ENCODE measurements at places on chromosomes 1 and 21. TPM values are rescaled to one million over a fixed set of nuclear protein-coding genes. Genes with fewer than 3 reads are reported as not detected.
A peak's percentile ranks its signal among the peaks of the same experiment; 100 is the strongest.

DNA sequence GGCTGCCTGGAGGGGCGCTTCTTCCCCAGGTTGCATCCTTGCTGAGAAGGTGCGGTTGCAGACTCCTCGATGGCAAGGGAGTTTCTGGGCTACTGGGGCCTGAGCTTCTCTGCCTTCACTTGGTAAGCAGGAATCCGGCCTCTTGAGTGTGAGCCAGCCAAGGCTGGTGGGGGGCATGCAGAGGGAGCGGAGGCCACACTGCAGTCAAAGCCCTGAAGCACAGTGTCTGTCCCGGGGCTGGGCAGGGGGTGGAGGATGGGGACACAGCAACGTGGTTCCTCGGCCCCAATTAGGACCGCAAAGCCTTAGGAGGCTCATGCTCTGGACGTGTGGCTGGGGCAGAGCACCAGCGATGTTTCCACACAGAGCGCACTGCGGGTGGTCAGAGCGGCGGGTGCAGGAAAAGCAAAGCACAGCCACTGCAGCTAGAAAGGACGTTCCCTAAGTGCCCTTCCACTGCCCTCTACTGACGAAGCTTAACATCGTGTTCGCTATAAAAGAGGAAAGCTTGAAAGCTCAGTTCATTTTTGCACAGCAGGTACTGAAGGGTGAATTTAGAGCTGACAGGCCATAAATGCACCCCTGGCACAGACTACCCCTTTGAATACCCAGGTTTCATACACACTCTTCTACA lies 60.7 kb upstream of the COG2 start:
- no peak overlapping the region for H3K27ac ChIP-seq
- no peaks in the 10 kb centered on the region for H3K4me1 ChIP-seq
- H3K36me3 ChIP-seq, result no peaks in the 10 kb centered on the region

GRCh38 chr1:185632659-185633423 lies 101.3 kb upstream of the HMCN1 start:
- no peak for DNase-seq
- H3K4me1 ChIP-seq, result no peaks in the 10 kb centered on the region
- no peak overlapping the region for H3K4me3 ChIP-seq
- H3K36me3 ChIP-seq, result no peaks in the 10 kb centered on the region
- H3K27ac ChIP-seq, result no peak overlapping the region

DNA sequence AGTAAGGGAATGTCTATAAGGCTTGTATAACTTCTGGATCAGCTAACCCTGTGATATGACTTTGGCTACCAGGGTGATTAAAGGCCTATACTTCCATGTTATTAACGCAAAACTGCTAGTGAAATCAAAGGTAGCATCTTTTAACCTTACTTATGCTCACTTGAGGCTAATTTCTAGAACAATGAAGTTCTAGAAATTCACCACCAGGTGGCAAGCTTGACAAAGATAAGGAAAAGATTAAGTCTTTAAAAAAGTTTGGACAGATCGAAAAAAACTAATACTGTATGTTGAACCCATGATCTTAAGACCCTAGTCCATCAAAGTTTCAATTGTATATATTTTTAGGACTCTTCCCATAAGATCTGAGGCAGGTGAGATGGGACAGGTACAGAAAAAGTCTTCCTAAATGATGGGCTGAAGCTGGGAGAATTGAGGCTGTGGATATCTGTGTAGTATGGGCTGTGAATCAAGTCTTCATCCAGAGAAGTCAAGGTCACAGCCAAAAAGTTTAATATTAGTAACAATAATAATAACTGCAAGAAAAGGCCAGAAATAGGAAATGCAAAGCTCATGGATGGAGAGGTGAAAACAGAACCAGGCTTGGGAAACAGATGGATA lies 18.8 kb downstream of the KYAT3 start:
- no peaks in the 10 kb centered on the region for H3K27me3 ChIP-seq
- H3K4me1 ChIP-seq, result peaks cover 8% of the 10 kb centered on the region
- no peak for DNase-seq

- peak; percentile 26 for DNase-seq
- peak overlapping the region; percentile 48 for H3K27ac ChIP-seq
- H3K4me1 ChIP-seq, result peaks cover 20% of the 10 kb centered on the region
- peaks cover 49% of the 10 kb centered on the region for H3K36me3 ChIP-seq
Observed at GRCh38 chr1:156050376-156050775, 3.2 kb downstream of the UBQLN4 start.

GRCh38 chr1:208105756-208106155 lies 138.4 kb downstream of the PLXNA2 start:
- no peak overlapping the region for H3K27ac ChIP-seq
- no peak overlapping the region for H3K4me3 ChIP-seq
- H3K27me3 ChIP-seq, result no peaks in the 10 kb centered on the region
- H3K36me3 ChIP-seq, result no peaks in the 10 kb centered on the region
- H3K4me1 ChIP-seq, result peaks cover 2% of the 10 kb centered on the region
- no peak for DNase-seq

The KRTAP7-1 gene
- not detected for total RNA-seq

The OR2T35 gene
- not detected for total RNA-seq
